ENCODE measurements at places on chromosomes 5 and 9.

GRCh38 chr5:140243706-140244250, 59.1 kb downstream of the PFDN1 start:
- no peak for DNase-seq

- no peak for DNase-seq
Observed at GRCh38 chr9:134346840-134347583, 20.8 kb downstream of the RXRA start.

DNA sequence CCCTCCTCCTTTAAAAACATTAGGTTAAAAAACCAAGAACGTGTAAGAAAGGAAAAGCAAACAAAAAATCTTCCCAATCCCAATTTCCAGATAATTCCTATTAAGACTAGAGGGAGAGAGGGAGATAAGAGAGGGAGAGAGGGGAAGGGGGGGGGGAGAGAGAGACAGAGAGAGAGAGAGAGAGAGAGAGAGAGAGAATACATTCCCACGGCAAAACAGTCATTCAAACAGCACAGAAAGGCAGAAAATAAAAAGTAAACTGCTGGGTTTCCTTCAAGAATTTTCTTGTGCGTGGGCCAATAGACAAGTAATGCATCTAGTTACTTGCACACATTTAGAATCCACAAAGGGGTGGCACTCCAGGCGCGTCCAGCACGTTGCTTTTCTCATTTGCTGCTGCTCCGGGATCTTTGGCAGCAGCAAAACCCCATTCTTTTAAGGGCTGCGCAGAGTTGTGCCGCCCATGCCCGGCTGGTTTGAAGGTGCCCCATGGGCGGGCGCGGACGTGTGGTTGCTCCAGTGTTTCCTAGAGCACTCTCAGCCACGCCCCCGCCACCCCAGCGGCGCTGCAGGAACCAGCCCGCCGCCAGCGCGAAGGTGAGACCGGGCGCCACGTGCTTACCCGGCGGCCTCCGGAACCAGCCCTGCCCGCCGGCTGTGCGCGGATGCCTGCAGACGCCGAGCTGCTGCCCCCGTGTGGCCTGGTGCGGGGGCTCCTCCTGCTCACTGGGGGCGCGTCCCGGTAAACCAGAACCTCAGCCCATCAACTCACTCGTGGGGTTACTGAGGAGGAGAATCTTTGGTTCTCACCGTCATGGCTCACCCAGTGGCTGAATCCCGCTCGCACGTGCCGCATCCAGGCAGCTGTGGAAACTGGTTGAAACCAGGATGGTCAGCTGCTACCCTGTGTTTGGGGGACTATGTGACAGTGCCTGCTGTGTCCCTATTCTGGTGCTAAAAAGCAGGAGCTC, 44.6 kb downstream of the STC2 start:
- peak; percentile 88 for DNase-seq

GRCh38 chr5:63211448-63212132, 633.0 kb downstream of the LRRC70 start:
- DNase-seq: no peak
